ENCODE measurements at places on chromosomes 2 and 18.
A peak's percentile ranks its signal among the peaks of the same experiment; 100 is the strongest.

GRCh38 chr2:234368861-234369261 lies 128.0 kb downstream of the ARL4C start:
- peak; percentile 73 for DNase-seq

DNA sequence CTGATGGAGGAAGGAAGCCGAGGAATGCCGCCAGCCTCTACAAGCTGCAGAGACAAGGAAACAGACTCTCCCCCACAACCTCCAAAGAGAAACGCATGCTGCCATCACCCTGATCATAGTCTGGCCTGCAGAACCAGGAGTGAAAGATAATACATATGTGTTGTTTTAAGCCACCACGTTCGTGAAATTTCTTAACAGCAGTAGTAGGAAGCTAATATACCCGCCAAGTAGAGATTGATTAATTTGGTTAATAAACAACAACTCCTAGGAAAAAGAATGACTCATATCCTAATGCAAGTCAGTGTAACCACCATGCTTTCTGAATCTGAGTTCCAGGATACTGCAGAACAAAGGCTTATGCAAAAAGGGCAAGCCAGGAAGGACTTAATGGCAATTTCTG lies 36.6 kb downstream of the LONRF2 start:
- peak; percentile 60 for DNase-seq

DNA sequence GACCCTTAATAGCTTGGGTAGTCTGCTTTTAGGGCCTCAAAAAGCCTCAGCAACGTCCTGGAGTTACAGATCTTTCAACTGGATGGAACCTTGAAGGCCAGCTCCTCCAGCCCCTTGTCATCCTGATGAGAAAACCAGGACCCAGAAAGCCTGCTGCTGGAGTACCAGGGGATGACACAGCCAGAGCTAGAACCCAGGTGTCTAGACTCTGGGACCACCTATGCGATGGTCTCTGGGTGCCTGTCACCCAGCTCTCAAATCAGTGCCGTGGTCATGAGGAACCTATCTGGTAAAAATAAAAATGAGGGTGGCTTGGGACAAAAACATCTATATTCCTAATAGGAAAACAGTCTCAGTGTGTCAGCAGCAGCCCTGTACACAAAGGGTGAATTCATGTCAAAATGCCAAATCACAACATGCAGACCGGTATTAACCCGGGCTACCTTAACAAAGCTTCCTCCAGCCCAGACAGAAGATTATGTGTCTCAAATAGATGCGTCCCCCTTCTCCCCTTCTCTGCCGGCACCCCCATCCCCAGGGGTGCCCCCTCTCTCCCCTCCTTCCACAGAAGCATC lies 28.5 kb downstream of the SMAD7 start:
- DNase-seq = peak; percentile 49

- DNase-seq = no peak
Observed at GRCh38 chr18:78247615-78248289, 731.9 kb upstream of the SALL3 start.

DNA sequence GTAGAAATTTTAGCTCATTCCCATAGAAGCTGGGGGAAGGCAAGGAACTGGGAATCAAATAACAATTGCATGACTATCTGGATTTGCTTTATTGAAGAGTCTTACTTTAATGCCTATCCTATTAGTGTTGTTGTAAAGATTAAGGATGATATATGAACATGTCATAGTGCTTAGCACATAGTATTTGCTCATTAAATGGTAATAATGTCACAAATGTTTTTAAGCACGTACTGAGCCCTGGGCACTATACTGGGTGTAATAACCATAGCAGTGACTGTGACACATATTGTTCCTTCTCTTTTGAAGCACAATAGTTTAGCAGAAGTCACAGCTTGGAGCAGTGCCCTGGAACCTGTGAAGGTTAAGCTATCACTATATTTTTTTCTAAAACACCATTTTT lies 47.2 kb upstream of the DTNB start:
- DNase-seq = no peak

DNA sequence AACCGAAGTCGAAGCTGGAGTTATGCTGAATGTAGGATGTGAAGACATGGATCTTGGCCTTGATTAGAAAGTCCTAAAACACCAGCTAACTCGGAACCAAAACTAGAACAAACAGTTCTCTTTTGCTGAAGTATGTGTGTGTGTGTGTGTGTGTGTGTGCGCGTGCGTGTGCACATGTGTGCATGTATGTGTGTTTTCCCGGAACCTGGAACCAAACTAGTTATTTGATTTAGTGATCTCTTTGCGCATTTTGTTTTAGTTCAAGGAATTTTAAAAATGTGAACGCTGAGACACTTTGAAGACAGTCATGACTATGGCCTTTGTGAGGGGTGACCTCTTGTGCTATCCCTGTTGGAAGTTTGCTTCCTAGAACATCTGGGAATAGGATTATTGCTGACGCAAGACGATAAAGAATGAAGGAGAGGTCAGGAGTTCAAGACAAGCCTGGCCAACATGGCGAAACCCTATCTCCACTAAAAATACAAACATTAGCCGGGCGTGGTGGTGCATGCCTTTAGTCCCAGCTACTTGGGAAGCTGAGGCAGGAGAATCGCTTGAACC lies 23.8 kb downstream of the FHL2 start:
- DNase-seq = no peak

- DNase-seq = no peak
Observed at GRCh38 chr2:37684809-37685208, 13.4 kb upstream of the CDC42EP3 start.
